AG08395 (cell line): ENCODE measurements at places on chromosomes 12 and 14.

DNA sequence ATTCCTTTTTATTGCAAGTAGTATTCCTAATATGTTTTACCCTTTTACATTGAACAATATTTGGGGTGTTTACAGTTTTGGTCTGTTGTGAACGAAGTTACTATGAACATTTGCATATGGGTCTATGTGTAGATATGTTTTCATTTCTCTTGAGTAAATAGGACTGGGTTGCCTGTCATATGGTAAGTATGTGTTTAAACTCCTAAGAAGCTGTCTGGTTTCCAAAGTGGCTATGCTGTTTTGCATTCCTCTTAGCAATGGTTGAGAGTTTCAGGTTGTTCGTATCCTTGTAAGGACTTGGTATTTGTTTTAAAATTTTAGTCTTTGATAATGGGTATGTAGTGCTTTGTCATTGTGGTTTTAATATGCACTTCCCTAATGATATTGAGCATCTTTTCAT, 6.3 kb downstream of the METAP2 start:
- DNase-seq, result no peak

- DNase-seq, result no peak
Observed at GRCh38 chr12:63848450-63848849, 4.0 kb downstream of the SRGAP1 start.

GRCh38 chr12:112166051-112167015, 41.0 kb downstream of the TRAFD1 start:
- no peak for DNase-seq

- peak; percentile 84 for DNase-seq
Observed at GRCh38 chr14:61564618-61565091, 130.7 kb upstream of the HIF1A start.

DNA sequence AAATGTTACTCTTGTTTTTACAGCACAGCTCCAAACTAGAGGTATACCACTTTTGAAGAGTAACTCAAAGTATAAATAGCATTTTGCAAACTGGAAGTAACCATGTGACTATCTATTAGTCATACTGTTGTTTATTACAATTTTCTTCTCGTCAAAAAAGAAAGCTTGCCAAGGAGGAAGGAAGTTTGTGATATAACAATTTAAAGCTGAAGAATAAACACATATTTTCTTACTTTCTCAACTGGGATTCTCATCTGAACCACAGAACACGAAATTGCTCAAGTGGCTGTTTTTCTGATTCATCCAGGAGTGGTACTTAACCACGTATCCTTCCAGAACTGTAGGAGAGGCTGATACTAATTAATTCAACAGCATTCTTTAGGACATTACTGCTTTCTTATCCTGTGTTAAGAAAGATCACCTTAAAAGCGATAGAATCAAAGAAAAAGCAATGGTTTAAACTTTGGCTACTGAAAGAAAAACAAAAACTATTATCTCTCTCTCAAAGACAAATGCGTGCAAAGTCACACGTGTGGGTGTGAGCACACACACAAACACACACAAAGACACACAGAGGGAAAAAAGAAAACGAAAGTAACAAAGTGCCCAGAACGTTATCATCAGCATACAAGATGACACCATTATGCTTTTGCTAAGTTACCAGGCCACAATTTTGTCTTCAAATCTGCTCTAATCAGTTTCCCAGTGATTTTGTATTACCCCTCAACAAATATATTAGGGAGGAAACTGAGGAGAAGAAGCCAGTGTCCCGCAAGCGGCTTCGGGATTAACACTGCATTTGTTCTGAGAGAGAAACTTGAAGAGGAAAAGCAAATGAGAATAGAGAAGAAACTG, at the start of gene CLEC2B:
CLEC2B (minus strand) TSS at position 48 of the 855 bp plus-strand sequence.
- DNase-seq, result peak; percentile 65

GRCh38 chr12:114245555-114245954, 160.4 kb downstream of the TBX5 start:
- no peak for DNase-seq

DNA sequence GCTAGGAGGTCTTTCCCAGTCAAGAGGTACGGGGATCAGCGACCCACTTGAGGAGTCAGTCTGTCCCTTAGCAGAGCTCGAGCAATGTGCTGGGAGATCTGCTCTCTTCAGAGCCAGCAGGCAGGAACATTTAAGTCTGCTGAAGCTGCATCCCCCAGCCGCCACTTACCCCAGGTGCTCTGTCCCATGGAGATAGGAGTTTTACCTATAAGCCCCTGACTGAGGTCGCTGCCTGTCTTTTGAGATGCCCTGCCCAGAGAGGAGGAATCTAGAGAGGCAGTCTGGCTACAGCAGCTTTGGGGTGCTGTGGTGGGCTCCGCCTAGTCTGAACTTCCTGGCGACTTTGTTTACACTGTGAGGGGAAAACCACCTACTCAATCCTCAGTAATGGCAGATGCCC, 874.9 kb upstream of the FLRT2 start:
- no peak for DNase-seq

- DNase-seq, result no peak
Observed at GRCh38 chr12:122076743-122077495, 1.6 kb upstream of the MLXIP start.

GRCh38 chr12:117481470-117481869, 120.0 kb upstream of the NOS1 start:
- no peak for DNase-seq

DNA sequence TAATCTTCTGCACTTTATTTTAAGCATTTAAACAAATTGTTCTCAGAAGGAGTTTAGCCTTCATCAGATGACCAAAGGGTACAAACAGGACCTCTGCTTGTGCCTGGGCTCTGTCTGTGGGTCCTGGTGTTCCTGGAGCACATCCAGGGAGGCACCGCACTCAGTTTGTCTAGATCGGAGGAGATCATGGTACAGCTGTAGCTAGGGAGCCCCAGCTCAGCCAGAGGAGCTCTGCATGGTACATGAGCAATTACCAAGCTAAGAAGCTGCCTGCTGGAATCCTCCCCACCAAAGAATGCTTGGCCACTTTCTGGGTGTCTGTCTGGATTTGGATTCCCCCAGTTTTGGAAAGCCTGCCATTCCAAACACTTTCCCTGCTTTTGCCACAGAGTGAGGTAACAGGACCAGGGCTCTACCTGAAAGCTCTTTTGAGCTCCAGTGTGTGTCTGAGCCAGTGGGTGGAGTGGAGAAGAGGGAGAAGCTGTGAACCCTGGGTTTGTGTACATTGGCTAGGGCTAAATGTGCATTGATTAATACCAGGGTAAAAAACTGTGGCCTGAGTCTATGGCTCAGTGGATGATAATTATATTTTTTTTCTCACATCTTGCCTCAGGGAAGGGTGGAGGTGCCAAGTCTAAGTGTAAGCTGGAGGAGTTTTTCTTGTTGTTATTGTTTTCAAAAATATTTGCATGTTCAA, 163.7 kb upstream of the IGF1 start:
- DNase-seq, result no peak

DNA sequence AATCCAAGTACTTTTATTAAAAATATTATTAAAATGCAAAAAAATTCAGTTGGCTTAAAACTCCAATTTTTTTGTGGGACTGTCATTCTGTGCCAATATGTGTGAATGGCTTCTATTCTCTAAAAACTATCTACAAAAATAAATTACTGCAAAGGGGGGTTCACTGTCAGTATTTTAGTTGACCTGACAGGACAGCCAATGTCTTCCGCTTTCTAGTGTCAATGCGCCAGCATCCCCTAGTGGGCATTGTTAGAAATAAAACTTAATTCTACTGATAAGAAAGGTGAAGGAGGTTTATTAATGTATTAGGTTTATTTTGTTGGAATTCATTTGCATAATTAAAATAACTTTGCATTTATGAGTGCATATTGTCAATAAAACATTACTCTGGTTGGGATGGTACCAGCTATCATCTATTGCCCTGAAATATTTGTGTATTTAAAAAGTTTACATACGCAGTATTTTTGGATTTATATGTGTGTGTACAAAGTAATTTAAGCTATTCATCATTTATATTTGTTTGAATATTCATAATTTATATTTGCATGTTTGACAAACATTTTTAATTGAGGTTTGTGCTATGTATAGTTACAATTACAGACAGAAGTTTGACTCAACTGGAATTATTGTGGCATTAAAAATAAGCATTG, 527.2 kb downstream of the FLRT2 start:
- peak; percentile 13 for DNase-seq

DNA sequence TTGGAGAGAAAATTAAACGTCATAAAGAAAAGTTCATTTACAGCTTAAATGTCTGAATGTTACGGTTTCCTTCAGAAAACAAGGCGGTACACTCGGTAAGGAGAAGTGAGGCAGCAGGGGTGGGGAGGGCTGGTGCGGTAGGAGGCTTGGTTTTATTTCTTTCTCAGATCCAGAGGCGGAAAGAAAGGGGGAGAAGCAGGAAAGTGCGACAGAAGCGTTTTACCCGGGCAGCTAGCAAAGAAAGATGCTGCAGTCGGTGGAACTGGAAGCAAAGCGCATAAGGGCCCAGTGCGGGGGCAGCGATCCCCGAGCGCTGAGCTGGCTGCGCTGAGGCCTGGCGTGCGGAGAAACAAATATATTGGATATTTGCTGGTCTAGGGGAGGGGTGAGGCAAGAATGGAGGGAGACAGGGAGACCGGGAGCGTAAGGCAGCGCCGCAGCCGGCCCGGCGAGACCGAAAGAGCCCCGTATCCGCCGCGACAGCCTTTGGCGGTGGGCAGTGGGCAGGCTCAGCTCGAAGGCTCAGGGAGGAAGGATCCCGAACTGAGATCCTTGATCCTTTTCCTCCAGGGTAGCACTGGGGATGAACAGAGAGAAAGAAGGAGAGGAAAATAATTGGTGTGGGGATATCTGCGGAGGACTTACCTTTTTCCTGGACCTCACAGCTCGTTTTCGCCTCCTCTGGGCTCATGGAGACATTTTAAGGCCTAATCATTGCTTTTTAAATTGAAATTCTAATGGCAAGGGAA, 6.4 kb upstream of the HOXC11 start:
- DNase-seq, result no peak

DNA sequence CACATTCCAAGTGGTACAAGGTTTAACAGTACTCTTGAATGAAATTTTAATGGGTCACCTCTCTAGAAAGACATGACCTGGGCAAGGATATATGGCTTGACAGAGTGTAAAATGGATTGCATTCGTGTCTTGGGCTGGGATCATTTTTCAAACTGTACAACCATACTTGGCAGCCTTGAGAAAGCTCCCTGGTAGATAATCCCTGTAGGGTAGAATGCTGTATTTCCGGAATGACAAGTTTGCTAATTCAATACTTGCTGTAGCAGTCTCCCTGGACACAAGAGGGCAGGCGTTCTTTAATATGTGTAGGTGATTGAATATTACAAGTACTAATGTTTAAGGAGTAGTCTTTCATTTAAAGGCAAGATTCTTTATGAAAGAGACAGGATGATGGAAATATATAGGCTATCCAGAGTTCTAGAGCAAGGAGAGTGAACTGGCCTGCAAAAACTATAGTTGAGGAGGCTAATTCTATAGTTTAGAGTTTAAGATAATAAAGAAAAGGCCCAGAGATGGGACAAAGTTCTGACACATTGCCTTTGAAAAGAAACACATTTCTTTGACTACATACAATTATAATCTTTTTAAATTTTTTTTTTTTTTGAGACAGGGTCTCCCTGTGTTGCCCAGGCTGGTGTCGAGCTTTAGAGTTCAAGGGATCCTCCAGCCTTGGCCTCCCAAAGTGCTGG, 53.4 kb downstream of the PLBD1 start:
- peak; percentile 7 for DNase-seq

DNA sequence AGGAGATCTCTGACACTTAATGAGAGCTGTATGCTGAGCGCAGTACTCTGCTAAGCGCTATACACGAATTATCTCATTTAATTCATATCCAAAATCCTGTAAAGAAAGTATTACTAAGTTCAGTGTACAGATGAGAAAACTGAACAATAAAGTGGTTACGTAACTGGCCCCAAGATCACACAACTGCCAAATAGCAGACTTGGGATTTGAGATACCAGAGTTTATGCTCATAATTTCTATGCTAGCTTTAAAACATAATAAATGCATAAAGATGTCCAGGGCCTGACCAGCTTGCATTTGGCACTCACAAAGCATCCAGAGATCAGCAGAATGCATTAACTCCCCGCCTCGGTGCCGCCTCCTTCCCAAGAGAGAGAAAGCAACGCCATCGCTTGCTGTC, 83.2 kb upstream of the PWP1 start:
- DNase-seq, result no peak

DNA sequence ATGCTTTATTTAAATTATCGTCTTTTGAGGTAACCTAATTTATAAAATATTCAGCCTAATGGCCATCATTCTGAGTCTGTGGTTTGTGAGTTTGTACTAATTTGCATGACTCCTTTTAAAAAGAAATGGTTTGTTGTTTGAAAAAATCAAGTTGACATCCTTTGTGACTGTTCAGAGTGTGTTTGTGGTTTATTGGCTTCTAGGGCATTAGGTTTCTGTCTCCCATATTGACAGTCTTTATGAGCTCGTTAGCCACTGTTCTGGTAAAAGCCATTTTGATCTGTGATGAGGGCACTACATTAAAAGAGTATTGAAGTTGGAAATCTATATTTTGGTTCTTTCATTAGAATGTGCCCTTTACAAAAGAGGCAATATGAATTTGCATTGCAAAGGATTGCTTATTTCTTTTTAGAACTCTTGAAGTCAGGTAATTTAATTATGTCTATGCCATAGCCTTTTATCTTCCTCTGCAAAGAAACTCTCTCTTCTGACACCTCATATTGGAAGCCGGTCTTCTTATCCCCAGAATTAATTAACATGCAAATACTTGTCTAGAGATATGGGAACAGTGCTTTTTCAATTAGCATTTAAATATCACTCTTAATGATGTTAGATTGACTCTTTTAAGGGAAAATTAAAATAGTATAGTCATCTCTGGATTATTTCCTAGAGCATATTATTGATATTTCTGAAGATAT, 95.0 kb downstream of the CRADD start:
- DNase-seq, result no peak

- no peak for DNase-seq
Observed at GRCh38 chr14:22122829-22123560, 449.4 kb upstream of the OR4E1 start.

- no peak for DNase-seq
Observed at GRCh38 chr14:105987563-105987962, 461.2 kb downstream of the TMEM121 start.

DNA sequence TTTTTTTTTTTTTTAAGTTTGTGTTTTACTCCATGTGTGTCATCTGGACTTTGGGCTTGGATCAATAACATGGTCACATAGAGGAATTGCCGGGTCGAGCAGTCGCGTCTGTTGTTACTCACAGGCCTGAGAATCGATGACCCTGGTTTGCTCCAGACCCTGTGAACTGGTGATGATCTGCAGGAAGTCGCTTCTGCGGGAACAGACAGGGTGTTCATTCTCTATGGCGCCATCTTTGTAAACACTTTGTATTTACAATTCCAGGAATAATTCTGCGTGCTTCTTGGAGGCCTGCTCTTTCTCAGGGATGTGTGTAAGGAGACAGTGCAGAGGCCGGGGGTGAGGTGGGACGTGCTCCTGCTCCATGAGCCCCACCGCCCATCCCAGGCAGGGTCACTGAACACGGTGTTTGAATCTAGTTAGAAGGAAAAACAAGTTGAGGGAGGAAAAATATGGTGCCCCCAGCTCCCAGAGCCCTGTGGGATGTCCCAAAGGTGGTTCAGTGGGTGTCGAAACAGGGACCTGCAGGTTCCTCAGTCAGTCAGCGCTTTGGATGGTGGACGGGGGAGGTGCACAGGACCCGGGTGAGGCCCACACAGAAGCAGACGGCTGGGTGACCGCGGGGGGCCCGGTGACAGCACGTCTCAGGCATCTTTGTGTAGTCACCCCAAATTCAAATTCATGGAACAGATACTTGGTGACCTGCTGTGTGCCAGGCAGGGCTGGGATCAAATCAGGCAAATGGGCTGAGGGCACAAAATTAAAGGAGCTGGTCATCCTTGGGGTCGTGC, 58.8 kb downstream of the ADGRD1 start:
- no peak for DNase-seq
